Cardiac septum (tissue), 1 donor: ENCODE measurements at places on chromosomes 7 and 10. TPM values are rescaled to one million over a fixed set of nuclear protein-coding genes. Genes with fewer than 3 reads are reported as not detected.

The CYP3A4 gene
- total RNA-seq, result not detected

The HOXA6 gene
- total RNA-seq, result not detected

The CALHM1 gene
- not detected for total RNA-seq

The NKX2-3 gene
- total RNA-seq, result not detected

The ADCYAP1R1 gene
- total RNA-seq, result 1.4 TPM

The LIPN gene
- not detected for total RNA-seq

The BTRC gene
- total RNA-seq, result 34.7 TPM

The IFIT2 gene
- total RNA-seq, result 4.3 TPM

The ACSM6 gene
- 0.30 TPM for total RNA-seq

The AGR2 gene
- not detected for total RNA-seq

The TMEM270 gene
- total RNA-seq, result not detected

GRCh38 chr10:72081210-72081609 is 7.1 kb downstream of the SPOCK2 start:
- no peak for DNase-seq

GRCh38 chr10:11145495-11145855 is 127.8 kb downstream of the CELF2 start:
- DNase-seq, result no peak

DNA sequence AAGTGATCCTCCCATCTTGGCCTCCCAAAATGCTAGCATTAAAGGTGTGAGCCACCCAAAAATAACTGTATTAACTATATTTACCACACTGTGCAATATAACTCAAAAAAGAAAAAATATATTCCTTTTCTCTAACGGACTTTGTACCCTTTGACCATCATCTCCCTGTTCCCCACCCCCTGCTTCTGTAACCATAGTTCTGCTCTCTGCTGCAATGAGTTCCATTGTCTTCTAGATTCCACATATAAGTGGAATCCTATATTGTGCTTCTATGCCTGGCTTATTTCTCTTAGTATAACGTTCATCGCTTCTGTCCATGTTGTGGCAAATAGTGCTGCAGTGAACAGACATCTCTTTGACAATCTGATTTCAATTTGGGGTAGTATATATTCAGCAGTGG is 4.2 kb downstream of the TMEM248 start:
- no peak for DNase-seq

GRCh38 chr10:62233356-62234076 is 35.1 kb downstream of the RTKN2 start:
- no peak for DNase-seq

- DNase-seq, result no peak
Observed at GRCh38 chr7:36266683-36267082, 113.6 kb downstream of the EEPD1 start.

DNA sequence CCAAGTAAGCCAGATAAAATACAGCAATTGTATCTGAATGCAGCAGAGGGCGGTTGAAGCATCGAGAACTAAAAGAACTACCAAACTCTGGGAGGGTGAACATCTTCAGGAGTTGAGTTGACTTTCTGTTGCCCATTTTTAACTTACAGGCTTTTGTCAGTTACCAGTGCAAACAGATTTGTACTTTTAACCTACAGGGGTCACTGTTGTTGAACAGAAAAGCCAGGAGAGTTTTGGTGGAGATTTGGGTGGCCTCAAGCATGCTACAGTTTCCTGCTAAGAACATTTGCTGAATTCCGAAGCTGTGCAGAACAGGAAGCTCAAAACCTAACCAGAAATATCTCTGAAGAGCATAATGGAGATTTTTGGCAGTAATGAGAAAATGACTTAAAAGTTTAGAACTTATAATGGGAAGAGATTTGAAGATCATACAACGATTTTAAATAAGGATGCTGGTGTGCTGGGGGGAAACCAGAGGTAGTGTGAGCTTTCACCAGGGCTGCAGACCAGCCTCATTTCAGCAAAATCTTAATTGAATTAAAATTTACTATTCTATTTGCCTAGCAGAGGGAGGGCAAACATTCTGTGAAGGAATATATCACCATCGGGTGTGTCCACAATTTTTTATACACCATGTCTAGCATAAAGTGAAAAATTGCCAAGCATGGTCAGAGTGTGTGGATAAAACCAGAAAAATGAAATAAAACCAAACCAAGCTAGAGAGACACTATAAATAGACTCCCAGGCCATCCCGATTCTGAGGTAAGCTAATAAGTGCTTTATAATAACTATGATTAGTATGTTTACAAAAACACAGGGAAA is 208.6 kb upstream of the CCDC6 start:
- DNase-seq, result no peak

DNA sequence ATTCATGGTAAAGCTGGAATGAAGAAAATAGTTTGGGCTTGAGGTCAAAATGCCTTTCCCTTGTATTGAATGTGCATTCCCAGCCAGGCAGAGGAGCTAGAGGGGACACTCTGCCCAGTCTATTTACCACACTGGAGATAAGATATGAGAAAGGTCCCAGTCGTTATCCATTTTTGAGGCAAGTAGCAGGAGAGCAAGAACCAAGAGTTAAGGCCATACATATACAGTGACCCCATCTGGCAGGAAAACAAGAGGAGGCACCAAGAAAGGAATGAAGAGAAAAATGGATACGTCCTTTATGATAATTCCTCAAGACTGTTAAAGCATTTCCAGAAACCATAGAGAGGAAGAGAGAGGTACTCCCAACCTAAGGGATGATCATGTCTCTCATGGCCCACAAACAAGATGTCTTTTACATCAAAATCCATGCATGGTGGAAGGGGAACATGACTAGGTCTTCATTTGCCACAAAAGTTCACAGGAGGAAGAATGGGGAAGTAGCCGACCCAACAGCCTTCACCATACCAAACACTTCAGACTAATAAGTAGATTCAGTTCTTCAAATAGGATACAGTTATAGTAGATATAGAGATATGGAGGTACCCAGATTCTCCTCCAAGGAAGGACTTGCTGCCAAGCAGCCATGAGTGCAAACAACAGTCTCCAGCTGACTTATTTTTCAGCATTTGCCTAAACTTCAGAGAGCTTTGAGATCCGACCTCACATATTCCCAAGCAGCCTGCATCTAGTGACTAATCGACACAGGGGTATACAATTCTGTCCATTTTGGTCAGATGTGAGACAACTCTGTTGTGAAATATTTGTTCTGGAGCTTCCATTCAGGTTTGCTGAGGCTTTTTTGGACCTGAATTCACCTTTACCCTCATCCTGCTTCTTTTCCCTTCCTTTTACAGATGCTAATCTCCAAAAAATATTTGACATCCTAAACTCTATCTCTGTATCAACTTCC is 61.1 kb upstream of the CCDC71L start:
- DNase-seq, result no peak

DNA sequence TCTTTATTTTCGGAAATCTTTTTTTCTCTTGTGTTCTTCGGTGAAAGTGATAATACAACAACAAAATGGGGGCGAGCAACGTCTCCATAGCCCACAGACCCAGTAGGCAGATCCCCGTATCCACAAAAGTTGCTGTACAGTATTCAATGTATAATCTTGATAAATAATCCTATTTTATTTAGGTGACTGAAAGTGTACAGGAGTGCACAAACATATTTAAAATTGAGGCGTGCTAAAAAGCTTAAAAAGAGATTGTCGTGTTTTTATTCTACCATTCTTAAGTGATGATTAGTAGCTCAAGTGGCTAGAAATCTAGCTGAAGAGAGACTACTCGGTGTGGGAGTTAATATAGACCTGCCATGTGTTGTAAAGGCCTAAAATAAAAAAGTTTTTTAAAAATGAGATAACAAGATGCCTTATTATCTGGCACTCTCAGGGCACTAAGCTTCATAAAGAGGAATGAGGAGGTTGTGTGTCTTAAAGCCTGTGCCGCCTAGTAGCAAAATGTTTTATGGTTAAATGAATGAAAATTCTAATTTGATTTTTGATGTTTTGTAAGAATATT is 1.6 kb downstream of the CAPZA2 start:
- no peak for DNase-seq

DNA sequence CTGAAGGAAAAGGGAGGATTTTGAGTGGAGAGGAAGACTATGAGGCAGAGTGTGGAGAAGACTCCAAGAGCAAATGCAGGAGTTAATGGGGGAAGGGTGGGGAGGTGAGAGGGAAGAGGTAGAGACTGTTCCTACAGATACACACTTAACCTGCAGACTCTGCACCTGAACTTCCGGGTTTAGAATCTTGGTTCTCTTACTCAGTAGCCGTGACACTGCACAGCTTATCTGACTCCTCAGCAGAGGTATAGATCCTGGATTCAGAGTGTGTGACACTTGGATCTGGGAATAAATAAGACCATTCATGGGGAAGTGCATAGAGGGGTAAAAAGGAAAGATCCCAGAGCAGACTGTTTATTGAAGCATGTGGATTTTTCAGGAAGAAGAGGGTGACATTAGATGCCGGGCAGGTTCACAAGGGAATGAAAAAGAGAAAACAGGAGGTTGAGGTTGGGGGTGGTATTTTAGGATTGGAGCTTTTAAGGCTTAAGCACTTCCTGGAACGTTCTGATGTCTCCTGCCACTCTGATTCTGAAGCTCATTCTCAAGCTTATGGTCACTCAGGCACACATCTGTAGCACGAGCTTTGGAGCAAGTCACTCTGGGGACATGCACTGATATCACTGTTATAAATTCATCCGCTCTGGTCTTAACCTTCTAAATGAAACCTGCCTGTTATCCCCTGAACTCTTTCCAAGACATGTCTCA is 5.7 kb upstream of the ZC3HAV1L start:
- no peak for DNase-seq

- no peak for DNase-seq
Observed at GRCh38 chr7:101690061-101690460, 61.0 kb upstream of the MYL10 start.

GRCh38 chr10:129765664-129766550 is 198.2 kb downstream of the EBF3 start:
- DNase-seq, result peak; percentile 56

GRCh38 chr7:23712368-23713284 is 2.6 kb downstream of the STK31 start:
- no peak for DNase-seq

- no peak for DNase-seq
Observed at GRCh38 chr10:90621577-90621976, 236.3 kb downstream of the HTR7 start.

GRCh38 chr10:43594944-43595589 is 11.2 kb upstream of the ZNF485 start:
- no peak for DNase-seq

DNA sequence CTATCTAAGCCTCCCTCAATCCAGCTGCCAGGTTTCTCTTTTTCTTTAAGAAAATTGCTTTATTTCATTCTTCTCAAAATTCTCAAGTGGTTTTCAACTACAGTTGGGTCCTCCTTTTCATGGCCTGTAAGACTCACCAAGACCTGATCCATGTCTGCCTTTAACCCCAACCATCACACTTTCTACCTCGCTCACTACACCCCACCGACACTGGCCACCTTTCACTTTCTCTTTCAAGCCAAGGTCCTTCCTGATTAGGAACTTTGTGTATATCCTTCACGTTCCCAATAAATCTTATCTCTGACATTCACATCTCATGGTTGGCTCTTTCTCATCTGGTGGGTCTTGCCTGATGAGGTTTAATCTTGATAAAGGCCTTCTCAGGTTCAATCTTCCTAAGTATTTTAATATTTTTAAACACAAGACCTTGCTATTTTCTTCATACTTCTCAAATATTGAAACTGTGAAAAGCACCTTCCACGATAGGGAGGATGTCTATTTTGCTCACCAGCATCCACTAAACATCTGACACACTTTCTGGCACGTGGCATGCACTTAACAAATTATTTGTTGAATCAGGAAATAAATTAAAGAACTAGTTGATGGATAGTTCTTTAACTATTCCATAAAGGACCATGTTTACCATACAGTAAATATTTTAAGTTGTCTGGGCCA is 624.8 kb downstream of the GRID1 start:
- no peak for DNase-seq

- no peak for DNase-seq
Observed at GRCh38 chr7:124255041-124255655, 222.3 kb upstream of the TMEM229A start.

GRCh38 chr10:87635498-87636312 is 24.0 kb upstream of the PAPSS2 start:
- no peak for DNase-seq

- DNase-seq, result peak; percentile 80
Observed at GRCh38 chr7:77696643-77697534, 630 bp downstream of the RSBN1L start.

- DNase-seq, result no peak
Observed at GRCh38 chr10:4170633-4171314, 385.8 kb upstream of the KLF6 start.
